ENCODE measurements at places on chromosomes 4 and X.

DNA sequence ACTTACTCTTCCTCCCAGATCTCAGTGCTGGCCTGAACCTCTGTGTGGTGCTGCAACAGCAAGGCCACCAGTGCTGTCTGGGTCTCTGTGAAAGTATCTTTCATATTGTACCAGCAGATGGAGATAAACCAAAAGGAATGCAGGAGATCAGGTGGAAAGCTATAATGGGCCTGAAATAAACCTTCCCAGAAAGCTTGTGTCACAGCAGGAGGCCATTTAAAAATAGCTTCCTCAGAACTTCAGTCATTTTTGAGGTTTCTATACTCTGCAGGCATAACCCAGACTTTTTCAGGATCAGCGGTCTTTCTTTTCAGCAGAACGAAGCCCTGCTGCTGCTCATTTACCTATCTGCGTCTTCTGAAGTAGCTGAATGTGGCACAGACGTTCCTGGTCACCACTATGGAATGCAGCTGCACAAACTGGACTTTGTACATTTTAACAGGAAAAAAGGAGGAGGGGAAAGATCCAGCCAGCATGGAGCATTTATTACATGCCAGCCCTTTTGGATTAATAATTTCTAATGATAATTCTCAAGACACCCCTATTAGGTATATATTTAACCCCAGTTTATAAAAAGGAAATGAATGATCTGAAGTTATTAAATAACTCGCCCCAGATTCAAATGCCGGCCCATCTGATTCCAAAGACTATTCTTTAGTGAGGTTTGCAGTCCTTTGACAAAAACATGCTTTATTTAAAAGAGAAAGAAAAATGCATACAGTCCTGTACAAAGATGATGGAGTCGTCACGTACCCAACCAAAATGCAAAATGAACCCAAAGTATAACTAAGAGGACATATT lies 119.7 kb downstream of the NFKB1 start:
- DNase-seq = no peak

DNA sequence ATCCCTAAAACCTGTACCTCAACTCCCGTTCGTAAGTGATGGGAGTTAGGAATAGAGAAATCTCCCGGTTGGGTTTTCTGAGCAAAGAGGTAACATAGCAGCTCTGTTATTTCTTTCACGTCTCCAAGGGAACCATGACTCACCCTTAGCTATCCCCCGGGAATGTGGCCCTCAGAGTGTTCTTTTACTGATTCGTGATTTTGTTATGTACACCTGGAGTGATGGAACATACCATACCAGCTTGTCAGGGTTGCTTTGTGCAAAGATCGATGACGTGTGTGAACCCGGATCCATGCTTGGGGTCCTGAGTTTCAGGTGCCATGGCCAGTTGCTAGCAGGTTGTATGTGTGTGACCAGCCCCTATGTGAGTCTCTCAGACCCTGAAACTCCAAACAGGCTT lies 52.6 kb downstream of the HPRT1 start:
- no peak for DNase-seq

DNA sequence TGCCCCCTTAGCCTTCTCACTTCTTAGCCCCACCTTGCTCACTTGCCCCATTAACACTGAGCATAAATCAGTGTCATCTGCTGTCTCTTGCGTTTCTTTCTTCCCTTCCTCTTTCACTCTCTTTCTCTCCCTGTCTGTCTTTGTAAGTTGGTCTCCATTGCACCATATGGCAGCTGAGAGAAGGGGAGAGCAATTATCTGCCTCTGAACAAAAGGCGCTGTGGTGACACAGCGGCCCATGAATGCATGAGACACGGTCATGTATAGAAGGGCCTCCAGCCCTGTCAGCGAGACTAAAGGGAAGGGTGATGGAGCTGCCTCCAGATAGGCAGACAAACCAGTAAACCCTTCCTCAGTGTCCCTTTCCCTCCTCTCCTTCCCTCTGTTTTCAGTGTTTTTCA lies 88.8 kb upstream of the PCDH18 start:
- DNase-seq = no peak

GRCh38 chr4:87545052-87545451 lies 15.9 kb upstream of the SPARCL1 start:
- DNase-seq = no peak

DNA sequence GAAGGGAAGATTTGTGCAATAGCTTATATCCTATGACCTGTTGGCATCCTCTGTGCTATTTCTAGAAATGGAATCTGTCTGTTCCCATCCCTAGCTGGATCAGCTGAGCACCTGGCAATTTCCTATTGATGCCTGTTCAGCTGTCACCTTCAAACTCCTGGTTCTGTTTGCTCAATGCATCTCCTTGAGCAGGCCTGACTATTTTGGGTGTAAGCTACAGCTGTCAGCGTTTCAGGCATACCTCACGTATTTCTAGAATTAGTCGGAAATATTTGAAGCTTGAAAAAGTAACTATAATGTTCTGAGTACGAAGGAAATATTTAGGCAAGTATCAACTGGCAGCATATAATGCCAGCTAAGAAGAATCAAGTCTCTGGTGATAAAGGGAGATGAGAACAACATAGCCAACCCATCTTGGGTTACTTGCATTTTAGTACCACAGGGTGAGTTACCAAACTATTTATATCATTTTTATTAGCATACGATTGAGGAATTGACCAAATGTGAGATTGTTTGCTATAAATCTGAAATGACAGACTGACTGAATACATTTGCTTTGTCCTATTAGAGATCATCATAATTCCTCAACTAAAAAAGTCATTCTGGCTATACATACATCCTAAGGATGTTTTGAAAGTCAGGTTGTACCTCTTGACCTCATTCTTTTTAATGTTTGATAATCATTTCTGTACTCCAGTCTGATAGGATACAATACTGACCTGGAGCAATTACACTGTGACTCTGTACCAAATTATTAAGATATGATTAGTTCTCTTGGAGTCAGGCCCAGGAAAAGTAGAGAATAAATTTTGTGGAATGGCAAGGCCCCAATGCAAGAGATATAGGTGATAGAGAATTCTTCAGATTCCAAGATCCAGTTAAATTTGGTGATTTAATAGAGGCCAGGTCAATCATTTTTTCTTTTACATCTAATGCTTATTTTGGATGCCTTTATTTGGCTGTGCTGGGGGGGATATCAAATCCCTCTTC lies 36.4 kb upstream of the PLAC1 start:
- no peak for DNase-seq

DNA sequence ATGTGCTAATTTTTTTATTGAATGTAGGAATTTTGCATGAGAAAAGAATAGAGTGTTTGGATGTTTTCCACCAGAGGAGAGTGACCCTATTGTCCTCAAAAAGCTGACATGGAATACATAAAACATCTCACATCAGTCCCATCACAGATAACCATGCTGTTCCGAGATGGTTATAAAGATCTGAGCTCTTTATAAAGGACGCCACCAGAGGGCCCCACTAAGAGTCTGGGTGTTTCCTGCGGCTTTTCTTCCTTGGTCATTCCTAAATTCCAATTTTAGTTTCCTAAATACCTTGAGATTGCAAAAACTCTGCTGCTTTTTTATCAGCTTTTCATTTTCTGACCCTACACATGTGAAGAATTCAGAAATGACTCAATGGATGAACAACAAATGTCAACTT lies 504.5 kb upstream of the FRG1 start:
- DNase-seq = no peak

GRCh38 chrX:29196501-29196900 lies 609.3 kb downstream of the IL1RAPL1 start:
- DNase-seq = no peak

GRCh38 chrX:19350941-19351384 lies 7.2 kb downstream of the PDHA1 start:
- DNase-seq = no peak

- no peak for DNase-seq
Observed at GRCh38 chr4:184823014-184823413, 2.8 kb downstream of the ACSL1 start.

DNA sequence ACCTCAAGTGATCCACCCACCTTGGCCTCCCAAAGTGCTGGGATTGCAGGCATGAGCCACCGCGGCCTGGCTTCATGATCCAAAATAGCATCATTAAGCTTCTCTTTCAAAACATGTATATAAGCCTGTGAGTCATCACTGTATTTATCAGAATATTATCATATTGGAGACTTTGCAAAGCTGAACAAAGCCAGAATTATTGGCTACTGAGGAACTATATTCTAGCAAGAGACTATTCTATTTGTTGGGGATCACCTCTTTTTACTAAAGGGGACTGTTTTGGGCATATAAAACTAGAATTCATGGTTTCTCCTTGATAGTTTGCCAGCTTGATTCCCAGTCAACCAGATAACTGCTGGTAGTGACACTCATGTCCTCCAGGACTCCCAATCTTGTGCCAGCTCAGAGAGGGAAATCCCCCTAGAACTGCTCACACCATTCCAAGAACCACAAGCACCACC lies 40.1 kb downstream of the TET2 start:
- no peak for DNase-seq

GRCh38 chr4:2095236-2096072 lies 36.3 kb downstream of the NAT8L start:
- no peak for DNase-seq

DNA sequence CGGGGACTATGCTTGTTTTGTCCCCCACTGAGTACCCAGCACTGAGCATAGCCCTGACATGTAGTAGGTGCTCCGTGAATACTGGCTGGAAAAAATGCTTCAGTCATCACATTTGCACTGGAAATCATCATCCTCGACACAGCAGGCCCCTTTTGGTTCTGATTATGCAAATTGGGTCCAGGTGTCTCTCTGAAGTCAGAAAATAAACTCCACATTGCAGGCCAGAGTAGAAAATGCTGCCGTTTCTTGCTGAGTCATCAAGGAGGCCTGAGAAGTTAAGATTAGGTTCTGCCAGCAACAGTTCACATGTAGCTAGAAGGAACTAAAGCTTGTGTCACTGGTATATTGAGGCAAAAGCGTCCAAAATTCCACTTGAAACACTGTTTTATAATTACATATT lies 15.0 kb upstream of the STK32B start:
- no peak for DNase-seq

DNA sequence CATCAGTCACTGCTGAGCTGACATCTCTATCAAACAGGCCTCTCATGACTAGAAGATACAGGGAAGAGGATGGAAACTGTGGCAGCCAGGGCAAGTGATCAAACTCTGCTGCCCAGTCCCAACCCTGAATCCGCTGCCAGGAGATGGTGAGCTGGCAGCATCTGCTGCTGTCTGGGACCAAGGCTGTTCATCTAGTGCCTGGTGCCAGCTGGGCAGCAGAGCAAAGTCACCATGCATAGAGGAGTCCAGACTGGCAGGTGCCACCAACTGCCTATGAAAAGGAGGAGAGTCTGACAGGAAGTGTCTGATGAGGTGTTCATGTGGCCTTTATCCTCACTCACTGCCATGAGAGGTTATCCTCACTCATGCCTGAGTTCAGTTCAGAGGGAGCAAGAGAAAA lies 518.9 kb downstream of the MID1IP1 start:
- DNase-seq = no peak

GRCh38 chr4:6614701-6615230 lies 25.7 kb upstream of the MRFAP1 start:
- no peak for DNase-seq

DNA sequence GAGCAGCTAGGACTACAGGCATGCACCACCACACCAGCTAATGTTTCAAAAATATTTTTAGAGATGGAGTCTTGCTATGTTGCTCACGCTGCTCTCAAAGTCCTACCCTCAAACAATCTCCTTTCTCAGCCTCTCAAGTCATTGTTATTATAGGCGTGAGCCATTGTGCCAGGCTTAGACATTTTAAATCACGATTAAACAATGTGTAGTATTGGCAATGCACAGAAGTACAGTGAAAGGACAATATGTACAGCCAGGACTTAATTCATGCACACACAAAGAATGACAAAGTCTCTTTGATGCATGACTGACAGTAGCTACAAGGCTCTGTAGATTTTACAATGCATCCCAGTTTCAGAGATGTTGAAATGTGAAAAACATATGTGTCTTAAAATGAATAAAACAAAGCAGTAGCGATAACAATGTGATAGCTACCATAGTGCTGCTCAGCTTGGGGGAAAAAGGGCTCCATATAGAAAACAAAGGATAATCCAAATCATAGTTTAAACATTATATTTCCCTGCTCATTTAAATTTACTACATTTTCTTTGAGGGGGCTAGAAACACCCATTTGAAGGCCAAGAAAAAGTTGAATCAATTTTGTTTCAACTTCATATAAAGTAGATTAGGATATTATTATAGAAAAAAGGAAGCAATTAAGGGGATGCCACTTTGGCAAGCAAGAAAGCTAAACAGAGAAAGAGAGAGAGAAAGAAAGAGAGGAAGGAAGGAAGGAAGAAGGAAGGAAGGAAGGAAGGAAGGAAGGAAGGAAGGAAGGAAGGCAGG lies 272.4 kb upstream of the SMIM31 start:
- DNase-seq = no peak

DNA sequence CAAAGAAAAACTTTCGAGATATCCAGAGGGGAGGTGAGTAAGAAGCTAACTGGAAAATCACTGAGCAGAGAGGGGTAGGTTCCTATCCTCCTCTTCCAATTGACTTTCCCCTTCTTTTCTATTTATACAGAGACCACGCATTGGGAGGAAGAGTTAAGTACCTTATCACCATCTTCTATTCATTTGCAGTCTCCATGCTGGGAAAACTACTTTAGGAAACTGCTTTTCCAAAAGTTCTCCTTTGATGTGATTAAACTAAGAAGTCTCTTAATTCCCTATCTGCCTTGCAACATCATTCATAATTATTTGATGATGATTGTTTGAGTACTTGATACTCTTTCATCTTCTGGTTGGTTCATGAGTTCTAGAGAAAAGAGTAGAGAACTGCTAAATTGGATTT lies 306.6 kb downstream of the PPP3CA start:
- no peak for DNase-seq

DNA sequence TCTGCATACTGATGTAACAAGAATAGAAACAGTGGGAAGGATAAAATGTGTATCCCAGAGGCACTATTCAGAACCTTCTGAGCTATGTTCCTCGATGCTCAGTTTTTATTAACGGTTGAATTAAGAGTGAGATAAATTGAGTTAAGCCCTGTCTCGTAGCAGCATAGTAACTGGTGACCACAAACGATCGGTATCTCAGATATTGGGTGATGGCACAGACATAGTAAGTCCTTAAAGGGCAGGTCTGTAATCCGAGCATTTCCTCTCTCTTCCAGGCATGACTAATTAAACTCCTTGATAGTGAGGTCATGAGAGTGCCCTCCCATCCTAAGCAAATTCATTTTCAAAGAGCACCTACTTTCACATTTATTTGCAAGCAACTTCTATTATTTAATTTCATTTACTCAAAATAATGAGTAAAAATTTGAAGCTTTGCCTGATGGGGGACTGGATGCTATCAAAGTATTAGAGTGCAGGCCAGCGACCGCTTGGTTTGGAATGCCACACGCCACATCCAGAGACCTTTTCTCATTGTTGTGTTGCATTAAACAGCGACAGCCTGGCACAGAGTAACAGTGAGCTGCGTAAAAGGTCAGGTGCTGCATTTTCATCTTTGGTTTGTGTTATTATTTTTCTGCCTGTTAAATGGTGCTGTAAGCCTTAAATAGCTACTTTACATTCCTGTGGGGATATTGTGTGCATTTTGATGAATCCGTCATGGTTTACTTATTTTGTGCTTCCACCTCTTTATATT lies 101.9 kb downstream of the PCDH7 start:
- no peak for DNase-seq
